ENCODE measurements at places on chromosomes 3 and 15. TPM values are rescaled to one million over a fixed set of nuclear protein-coding genes. Genes with fewer than 3 reads are reported as not detected.

PRKAR2A gene
- total RNA-seq = 34.7 TPM

MYO1E gene
- 70.7 TPM for total RNA-seq

TRANK1 gene
- 6.0 TPM for total RNA-seq

TMEM212 gene
- total RNA-seq = not detected

CALML4 gene
- 4.6 TPM for total RNA-seq

CLDN18 gene
- not detected for total RNA-seq

DUOX2 gene
- total RNA-seq = not detected

C3orf20 gene
- total RNA-seq = not detected

SAMD7 gene
- total RNA-seq = not detected

FGD5 gene
- total RNA-seq = not detected

SEC22A gene
- total RNA-seq = 57.2 TPM

CFAP161 gene
- not detected for total RNA-seq

P2RY13 gene
- total RNA-seq = not detected

ICE2 gene
- 6.9 TPM for total RNA-seq

PLSCR2 gene
- 0.18 TPM for total RNA-seq

LRRC34 gene
- total RNA-seq = 9.5 TPM

XIRP1 gene
- total RNA-seq = not detected

PLSCR5 gene
- not detected for total RNA-seq

TJP1 gene
- 78.3 TPM for total RNA-seq

ARGFX gene
- total RNA-seq = not detected

TP53BP1 gene
- 38.9 TPM for total RNA-seq

RTP4 gene
- total RNA-seq = 2.9 TPM

PROS1 gene
- 25.3 TPM for total RNA-seq

P2RY14 gene
- not detected for total RNA-seq

KBTBD8 gene
- total RNA-seq = 4.3 TPM

CCDC80 gene
- total RNA-seq = 318 TPM

HACD2 gene
- 21.6 TPM for total RNA-seq

TTLL13 gene
- total RNA-seq = not detected

IMPG2 gene
- total RNA-seq = 0.18 TPM

UROC1 gene
- total RNA-seq = not detected

HHATL gene
- not detected for total RNA-seq

MESP1 gene
- total RNA-seq = not detected

CASR gene
- not detected for total RNA-seq

ZNF385D gene
- 6.6 TPM for total RNA-seq

Measured in myometrial cell (primary cell).